T-cell (primary cell): ENCODE measurements at places on chromosomes 7 and 10. TPM values are rescaled to one million over a fixed set of nuclear protein-coding genes. Genes with fewer than 3 reads are reported as not detected.

- DNase-seq, result no peak
Measured at GRCh38 chr10:103504181-103504783, 10.8 kb downstream of the NEURL1 start.

GRCh38 chr10:26438534-26439341 lies 597 bp downstream of the APBB1IP start:
- peak; percentile 60 for DNase-seq

The SMKR1 gene
- 3.6 TPM for total RNA-seq

DNA sequence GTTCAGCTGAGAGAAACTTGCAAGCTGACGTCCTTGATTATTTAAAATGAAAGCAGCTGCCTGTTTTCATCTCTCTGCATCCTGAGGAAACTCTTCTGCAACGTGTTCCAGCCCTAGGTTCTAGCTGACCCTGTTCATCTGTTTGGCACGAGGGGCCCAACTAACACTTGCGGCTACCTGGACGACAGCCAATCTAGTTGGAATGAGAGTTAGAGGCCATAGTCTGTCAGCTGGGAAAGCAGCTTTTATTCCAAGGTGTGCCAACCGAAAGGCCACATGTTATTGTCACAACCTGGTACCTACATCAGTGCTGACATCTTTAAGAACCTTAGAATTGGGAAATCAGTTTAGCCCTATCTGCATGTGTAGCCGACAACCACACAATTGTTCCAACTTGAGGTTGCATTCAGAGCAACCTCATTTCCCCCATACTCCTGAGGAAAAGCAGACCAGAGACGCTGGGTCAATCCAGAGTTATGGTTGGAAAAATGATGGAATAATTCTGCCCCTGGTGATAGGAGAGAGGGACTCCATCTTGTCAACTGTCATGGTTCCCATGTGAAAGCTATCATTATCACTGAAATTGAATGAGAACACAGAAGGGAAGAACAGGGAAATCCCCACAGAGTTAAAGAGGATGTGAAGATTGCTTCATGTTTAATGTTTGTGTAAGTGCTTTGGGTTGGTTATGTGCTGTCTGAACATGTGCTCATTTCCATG lies 121.6 kb downstream of the EGFR start:
- no peak for DNase-seq

- no peak for DNase-seq
Measured at GRCh38 chr10:68666280-68666760, 54.7 kb upstream of the CCAR1 start.

DNA sequence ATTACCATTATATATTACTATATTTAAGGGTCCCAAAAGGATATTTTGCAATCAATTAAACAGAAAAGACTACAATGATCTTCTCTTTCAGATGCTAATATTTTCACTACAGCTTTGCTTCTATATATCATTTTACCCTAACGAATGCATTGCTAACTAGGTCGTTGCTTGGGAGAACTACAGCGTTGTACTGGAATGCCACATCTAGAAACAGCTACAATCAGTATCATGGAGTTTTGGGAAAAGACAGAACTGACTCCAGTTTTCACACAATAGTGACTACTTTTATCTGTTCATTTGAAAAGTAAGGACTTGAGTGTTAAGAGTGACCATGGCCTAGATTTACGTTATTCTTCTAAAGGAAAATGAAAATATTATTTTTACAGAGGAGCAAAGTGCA lies 38.5 kb downstream of the LRRN3 start:
- no peak for DNase-seq

The CNTNAP2 gene
- 0.32 TPM for total RNA-seq

GRCh38 chr7:157699357-157700013 lies 362.7 kb downstream of the DNAJB6 start:
- DNase-seq, result no peak

DNA sequence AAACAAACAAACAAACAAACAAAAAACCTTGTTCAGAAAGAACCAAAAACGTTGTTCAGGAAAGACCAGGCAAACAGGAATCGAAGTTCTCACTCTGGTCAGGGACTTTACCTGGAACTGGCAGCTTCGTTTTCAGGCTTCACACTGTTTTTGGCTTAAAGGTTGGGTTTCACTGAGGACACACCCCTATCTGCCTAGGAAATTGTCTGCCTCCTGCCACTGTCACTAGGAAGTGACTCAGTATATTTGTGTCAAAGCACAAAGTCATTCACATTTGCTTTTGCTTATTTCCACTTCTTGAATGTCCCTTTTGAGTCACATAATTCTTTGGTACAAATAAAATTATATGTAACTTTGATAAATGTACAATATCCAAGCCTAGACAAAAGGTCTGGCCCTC lies 37.9 kb downstream of the PNLIPRP3 start:
- DNase-seq, result no peak

The CAMK1D gene
- total RNA-seq, result 23.6 TPM

DNA sequence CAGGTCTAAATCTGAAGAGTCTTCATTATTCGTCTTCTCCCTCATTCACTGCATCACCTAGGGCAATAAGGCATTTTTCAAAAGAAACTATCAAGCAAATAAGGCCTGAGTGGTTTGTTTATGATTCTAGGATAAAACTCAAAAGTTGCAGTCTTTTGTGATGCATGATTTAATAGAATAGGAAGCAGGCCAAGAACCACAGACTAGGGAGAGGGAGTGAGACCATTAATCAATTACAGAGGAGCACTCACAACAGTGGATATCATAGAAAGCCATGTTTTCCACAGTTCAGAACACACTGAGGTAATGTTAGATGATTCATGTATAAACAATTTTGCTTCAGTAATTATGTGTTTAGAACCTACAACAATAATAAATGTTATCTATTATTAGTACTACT lies 87.8 kb upstream of the LRRTM3 start:
- DNase-seq, result no peak

DNA sequence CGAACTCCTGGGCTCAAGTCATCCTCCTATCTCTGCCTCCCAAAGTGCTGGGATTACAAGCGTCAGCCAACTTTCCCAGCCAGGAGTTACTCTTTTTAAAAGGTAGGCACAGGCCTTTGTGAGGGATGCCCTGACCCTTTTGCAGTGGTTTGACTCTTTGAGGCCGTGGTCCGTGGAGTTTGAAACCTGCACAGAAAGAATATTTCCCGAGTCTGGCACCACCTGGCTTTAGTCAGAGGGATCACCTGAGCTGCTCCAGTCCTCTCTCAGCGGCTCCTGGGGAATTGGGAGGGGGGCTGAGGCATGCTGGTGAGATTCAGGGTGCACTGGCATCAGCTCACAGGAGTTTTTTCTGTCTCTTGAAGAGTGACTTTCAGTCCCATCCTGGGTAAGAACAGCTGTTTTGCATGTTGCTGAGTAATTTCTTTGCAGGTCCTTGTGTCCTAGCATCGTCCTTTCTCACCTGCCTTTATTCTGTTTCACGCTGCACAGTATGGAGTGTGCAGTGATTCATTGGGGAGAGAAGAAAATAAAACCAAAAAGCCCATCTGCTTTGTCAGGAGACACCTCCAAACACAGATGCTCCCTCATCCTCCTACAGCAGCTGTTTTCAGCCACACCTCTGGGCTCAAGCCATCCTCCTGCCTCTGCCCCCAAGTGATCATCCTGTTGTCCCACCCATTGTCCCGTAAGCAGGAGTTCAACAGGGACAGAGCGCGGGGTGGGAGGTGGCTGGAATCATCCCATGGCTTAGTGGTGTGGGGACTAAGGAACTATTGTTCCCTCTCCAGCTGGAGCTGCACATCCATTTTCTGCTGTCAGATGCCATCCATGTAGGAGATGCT lies 284.7 kb downstream of the CAMK1D start:
- DNase-seq, result no peak

- no peak for DNase-seq
Measured at GRCh38 chr10:44966816-44967509, 7.4 kb downstream of the RASSF4 start.

DNA sequence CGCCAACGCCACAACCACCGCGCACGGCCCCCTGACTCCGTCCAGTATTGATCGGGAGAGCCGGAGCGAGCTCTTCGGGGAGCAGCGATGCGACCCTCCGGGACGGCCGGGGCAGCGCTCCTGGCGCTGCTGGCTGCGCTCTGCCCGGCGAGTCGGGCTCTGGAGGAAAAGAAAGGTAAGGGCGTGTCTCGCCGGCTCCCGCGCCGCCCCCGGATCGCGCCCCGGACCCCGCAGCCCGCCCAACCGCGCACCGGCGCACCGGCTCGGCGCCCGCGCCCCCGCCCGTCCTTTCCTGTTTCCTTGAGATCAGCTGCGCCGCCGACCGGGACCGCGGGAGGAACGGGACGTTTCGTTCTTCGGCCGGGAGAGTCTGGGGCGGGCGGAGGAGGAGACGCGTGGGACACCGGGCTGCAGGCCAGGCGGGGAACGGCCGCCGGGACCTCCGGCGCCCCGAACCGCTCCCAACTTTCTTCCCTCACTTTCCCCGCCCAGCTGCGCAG lies 424 bp downstream of the EGFR start:
- no peak for DNase-seq

DNA sequence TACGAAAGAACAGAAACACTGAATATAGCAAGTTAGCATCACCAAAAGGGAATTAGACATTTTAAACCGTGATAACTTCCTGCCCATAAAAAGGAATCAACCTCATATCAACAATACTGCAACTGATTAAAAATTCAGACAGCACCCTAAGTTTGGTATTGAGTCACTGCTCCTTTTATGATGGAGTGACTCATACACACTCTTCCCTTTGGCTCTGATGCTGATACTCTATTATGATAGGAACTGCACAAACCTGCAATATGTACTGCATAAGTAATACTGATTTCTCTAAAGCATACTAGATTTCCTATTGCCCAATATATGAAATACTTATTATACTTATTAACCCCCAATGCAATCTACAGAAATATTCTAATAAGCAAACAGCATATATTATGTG lies 118.7 kb downstream of the PARD3 start:
- no peak for DNase-seq

DNA sequence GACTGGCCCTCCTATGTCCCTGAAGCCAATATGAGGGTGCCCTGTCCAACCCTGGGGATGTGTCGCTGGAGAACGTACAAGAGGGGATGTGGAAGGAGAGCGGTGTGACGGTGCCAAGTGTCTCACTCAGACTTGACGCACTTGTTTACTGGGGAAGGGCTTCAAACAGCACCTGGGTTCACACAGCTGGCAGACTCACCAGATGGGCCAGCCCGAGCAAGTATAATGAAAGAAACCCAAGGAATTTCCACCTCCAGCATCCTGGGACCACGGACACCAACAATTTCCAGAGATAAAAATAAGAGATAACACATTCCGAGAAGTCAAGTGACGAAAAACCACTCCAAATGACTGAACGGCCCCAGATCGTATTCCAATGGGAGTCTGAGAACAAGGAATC lies 5.3 kb downstream of the ATP5MF start:
- DNase-seq, result no peak

GRCh38 chr10:76624470-76624869 lies 1013.1 kb downstream of the KCNMA1 start:
- no peak for DNase-seq

DNA sequence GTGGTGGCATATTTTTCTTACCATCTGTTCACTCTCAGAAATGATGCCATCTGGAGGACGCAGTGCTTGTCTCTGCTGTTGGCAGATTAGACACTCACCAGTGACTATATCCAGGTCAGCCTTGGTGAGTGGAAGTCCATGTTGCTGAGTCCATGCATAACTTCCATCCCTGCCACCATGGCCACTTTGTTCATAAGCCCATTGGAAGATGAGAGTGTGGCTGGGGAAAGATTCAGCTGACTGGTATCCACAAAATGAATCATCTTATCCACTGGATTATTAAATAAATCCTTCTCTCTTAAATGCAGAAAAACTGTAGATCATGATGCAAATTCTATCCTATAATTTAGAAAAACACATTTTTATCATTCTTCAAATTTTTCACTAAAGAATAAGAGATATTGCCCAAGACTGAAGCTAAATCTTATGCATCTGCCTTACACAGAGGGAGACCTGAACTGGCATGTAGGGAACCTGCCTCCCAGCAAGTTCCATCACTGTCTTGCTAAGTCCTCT lies 726.9 kb downstream of the TNS3 start:
- no peak for DNase-seq

GRCh38 chr7:123343611-123344010 lies 143.8 kb upstream of the SLC13A1 start:
- no peak for DNase-seq

GRCh38 chr10:46293228-46293627 lies 6.4 kb downstream of the ANTXRL start:
- DNase-seq, result no peak

- DNase-seq, result no peak
Measured at GRCh38 chr7:128790315-128791041, 1.3 kb upstream of the CCDC136 start.

The NAPEPLD gene
- total RNA-seq, result 5.4 TPM

DNA sequence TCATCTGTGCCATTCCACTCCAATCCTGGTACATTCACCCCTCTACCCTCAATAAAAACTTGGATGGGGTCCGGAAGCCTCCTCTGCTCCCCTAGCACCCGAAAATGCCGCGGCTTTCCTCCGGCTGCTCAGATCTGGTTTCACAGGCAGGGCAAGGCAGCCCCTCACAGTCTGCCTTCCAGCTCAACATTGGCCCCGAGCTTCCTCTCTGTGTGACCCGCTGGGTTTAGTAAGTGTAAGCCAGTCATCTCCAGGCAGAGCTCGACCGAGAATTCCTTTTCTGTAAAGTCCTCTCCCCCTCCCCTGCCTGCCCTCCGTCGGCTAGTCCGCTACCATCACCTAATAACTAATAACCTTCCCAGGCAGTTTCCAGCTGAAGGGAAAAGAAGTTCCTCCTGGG lies 3.4 kb downstream of the INHBA start:
- DNase-seq, result no peak

The AKR1C3 gene
- 1.1 TPM for total RNA-seq

- no peak for DNase-seq
Measured at GRCh38 chr7:13099154-13099795, 411.8 kb downstream of the ARL4A start.

DNA sequence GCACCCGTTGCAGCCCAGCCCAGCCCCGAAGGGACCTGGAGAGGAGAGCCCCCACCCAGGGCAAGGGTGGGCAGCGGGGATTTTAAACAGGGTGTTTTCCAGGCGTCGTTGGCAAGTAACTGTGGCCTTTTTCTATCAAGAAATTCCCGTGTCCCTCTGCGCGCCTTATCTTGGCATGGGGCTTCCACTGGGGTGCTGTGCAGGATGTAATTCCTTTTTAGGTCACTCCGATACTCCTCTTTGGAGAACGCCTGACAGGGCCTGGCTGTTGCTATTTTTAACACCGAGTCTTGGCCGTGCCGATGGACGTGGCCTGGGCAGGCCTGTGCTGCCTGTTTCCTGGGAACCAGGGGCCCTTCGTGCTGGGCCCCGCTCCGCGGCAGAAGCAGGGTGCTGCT lies 93.8 kb downstream of the INPP5A start:
- DNase-seq, result no peak

DNA sequence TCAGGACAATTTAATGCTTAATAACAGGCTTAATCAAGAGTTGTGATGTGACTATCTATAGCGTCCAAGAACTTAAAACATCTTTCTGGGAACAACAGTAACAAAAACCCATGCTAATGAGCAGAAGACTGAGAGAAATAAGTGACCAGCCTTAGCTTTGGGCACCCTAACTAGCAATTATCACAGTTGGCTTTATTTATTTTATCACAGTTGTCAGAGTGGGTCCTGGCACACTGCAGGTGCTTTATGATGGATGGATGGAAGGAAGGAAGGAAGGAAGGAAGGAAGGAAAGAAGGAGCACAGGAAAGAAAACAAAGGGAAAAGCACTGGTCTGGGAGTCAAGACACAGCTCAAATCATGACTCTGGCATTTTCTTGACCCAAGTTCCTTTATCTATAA lies 181.1 kb downstream of the SKAP2 start:
- no peak for DNase-seq
